ENCODE measurements at places on chromosomes 4 and X.

- no peak for DNase-seq
These were observed at the start of gene GAB3 for GRCh38 chrX:154750301-154751202. Gene GAB3 (minus strand): TSS chrX:154751077. CDS start chrX:154751025, 52 bp downstream.

DNA sequence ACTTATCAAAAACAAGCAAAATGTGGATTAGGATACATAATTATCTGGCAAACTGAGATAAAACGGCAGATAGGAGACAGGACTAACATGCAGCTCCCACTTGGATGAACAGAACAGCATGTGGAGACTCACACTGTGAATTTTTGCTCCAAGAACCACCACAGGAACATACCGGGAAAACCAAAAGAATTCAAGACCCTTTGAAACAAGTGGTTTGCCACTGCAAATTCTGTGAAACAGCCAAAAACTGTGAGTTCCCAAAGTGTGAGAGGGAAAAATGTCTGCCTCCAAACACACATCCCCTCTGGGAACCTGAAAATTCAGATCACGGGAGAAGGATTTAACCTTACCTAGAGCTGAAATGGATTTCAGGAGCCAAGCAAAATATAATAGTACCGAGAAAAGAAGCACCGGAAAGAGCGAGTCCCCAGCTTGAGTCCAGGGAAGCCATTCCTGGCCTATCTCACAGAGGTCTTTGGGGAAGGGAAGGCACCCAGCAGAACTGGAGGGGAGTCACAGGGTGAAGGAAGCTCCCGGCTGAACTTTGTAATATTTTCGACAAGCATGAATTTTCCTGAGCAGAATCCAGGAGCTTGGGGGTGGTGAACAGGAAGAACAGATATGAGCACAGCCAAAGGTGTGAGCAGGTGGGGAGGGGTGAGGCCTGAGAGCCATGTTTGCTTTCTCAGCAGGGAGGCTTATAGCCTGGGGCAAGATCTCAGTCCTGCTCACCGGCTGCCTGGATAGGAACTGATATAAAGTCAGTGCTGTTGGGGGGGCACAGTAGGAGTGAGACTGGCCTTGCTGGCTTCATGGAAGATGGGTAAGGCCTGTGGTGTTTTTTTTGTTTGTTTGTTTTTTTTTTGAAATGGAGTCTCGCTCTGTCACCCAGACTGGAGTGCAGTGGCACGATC lies 23.9 kb downstream of the MANBA start:
- no peak for DNase-seq

GRCh38 chr4:17786567-17786966 lies 5.1 kb upstream of the FAM184B start:
- no peak for DNase-seq

- DNase-seq: no peak
These were observed 309.9 kb downstream of the SPOCK3 start for GRCh38 chr4:166924424-166924823.

- DNase-seq: no peak
These were observed 82.4 kb upstream of the SMIM10 start for GRCh38 chrX:134908356-134908755.

DNA sequence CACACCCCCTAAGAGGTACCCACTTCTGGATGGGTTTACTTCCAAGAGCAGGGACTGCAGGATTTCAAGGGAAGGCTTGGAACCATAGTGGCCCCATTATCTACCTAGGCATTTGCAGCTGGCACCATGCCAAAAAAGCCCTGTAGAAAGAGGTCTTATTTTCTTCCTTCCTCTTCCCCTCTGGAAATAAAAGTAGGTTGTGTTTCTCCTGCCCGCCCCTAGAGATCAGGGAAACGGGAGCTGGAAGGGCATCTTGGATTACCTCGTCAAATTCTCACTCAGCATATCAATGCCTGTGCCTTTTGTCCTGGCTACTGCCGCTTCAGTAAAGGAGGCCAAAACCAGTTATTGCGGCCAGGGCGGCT lies 1.6 kb downstream of the SCD5 start:
- DNase-seq: no peak

- DNase-seq: peak; percentile 59
These were observed 38.8 kb upstream of the UGDH start for GRCh38 chr4:39565878-39566600.

DNA sequence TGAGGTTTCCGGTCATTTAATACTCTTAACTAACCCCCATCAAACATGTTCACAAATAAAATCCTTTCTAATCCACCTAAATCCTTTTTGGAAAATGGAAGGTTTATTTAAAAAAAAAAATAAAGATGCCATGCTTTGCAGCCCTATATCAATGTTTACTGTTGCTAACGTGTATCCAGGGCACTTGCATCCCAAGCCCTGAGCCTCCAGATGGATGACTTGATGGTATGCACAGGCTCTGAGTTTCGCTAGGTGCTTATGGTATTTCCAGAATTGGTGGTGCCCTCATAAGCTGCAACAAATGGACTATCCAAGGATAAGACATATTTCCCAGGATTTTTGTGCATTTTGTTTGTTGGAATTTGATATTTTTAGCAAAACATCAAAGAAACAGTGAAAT lies 257.7 kb downstream of the PRDM5 start:
- DNase-seq: no peak

Data from AG08396 (cell line).